ENCODE measurements at places on chromosomes 7 and 10.

GRCh38 chr7:47587351-47587750, 5.4 kb upstream of the TNS3 start:
- DNase-seq = no peak

- no peak for DNase-seq
Measured at GRCh38 chr7:3673524-3673923, 372.5 kb downstream of the SDK1 start.

DNA sequence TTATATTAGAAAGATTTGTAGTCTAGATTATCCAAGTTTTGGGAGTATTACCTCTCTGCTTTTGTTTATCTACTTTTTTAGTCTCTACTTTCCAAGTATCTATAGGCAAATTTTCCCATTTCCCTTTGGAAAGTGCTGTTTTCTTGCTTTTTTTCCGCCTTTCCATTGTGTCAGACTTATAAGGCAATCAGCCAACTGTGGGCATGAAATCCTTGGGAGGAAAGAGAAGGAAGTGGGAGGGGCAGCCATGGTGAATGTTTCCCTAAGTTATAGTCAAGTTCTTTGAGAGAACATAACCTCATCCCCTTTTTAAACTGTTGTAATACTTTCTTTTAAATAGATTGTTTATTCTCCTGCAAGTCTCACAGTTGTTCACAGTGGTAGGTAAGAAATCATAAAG, 52.6 kb downstream of the PTEN start:
- DNase-seq = no peak

GRCh38 chr7:137454246-137454724, 110.8 kb upstream of the PTN start:
- DNase-seq = no peak

- DNase-seq = no peak
Measured at GRCh38 chr7:7127773-7128172, 54.6 kb upstream of the C1GALT1 start.

DNA sequence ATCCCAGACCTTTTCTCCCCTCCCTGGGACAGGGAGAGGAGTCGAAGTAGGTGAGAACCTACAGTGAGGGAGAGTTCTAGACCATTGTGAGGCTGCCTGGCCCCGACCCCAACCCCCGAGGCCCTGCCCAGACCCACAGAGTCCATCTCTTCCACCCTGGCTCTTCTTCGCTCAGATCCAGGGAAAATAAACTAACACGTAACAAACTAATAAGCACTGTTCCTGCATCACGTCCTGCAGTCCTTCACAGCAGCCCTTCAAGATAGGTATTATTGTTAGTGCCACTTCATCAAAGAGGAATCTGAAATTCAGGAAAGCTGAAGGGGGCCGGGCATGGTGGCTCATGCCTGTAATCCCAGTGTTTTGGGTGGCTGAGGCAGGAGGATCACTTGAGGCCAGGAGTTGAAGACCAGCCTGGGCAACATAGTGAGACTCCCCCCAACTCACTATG, at the start of gene SPACDR:
SPACDR (minus strand) TSS at position 51 of the 451 bp plus-strand sequence. CDS start 235 bp downstream, outside the sequence.
- DNase-seq = no peak

GRCh38 chr7:120709972-120710320, 148.0 kb downstream of the TSPAN12 start:
- no peak for DNase-seq

All from foreskin keratinocyte (primary cell).